Mononuclear cell (primary cell): ENCODE measurements at places on chromosomes 16 and 17. TPM values are rescaled to one million over a fixed set of nuclear protein-coding genes. Genes with fewer than 3 reads are reported as not detected.

HLF gene
- 1.7 TPM for total RNA-seq

OR2C1 gene
- not detected for total RNA-seq

TMEM11 gene
- 15.8 TPM for total RNA-seq

MRPS7 gene
- total RNA-seq, result 27.1 TPM

AP2B1 gene
- total RNA-seq, result 42.8 TPM

SOCS7 gene
- 13.6 TPM for total RNA-seq

NOXO1 gene
- not detected for total RNA-seq

EIF3CL gene
- 57.1 TPM for total RNA-seq

ZMYND15 gene
- total RNA-seq, result 1.3 TPM

WSCD1 gene
- total RNA-seq, result 0.21 TPM
